Prostate gland (tissue), 2 donors: ENCODE measurements at places on chromosomes 2 and 18. TPM values are rescaled to one million over a fixed set of nuclear protein-coding genes. Genes with fewer than 3 reads are reported as not detected.

SLC4A5 gene
- 6.2 TPM for total RNA-seq

IL36B gene
- not detected for total RNA-seq

IL37 gene
- 1.4 TPM for total RNA-seq

POTEC gene
- not detected for total RNA-seq

CXCR1 gene
- total RNA-seq = not detected

ANKRD30BL gene
- total RNA-seq = 3.0 TPM

RNF144A gene
- 27.9 TPM for total RNA-seq

CNNM4 gene
- total RNA-seq = 9.2 TPM

POTEJ gene
- total RNA-seq = 16.7 TPM

TPGS2 gene
- 128 TPM for total RNA-seq

PXDN gene
- 29.5 TPM for total RNA-seq

TEX51 gene
- total RNA-seq = not detected

NEURL3 gene
- total RNA-seq = 28.9 TPM

PLCL1 gene
- 6.7 TPM for total RNA-seq

CFC1 gene
- 6.6 TPM for total RNA-seq

ECEL1 gene
- total RNA-seq = 15.3 TPM

ATP6V1B1 gene
- total RNA-seq = 1.2 TPM

ANKRD44 gene
- total RNA-seq = 11.2 TPM

DNAH6 gene
- total RNA-seq = 4.9 TPM

ZNF396 gene
- total RNA-seq = 3.9 TPM

SPATA3 gene
- total RNA-seq = not detected

LIMS4 gene
- not detected for total RNA-seq

ALPP gene
- 0.97 TPM for total RNA-seq

DSEL gene
- total RNA-seq = 5.7 TPM

PSMG2 gene
- 78.6 TPM for total RNA-seq

INHBB gene
- total RNA-seq = 35.9 TPM

YPEL5 gene
- 81.8 TPM for total RNA-seq

GAL3ST2 gene
- total RNA-seq = not detected

FEV gene
- 25.9 TPM for total RNA-seq

RBBP8 gene
- total RNA-seq = 44.6 TPM

MAB21L4 gene
- 3.5 TPM for total RNA-seq

SLC5A7 gene
- not detected for total RNA-seq

GREB1 gene
- total RNA-seq = 392 TPM

STAT4 gene
- total RNA-seq = 0.41 TPM

ZDBF2 gene
- total RNA-seq = 8.1 TPM

CD302 gene
- total RNA-seq = 40.4 TPM

RUFY4 gene
- total RNA-seq = 0.11 TPM

REG3G gene
- 52.0 TPM for total RNA-seq

NT5DC4 gene
- total RNA-seq = not detected

ITGAV gene
- total RNA-seq = 84.8 TPM

PSMD14 gene
- total RNA-seq = 43.1 TPM

MC4R gene
- total RNA-seq = not detected

SERPINB4 gene
- 1.1 TPM for total RNA-seq

KCNG2 gene
- 3.7 TPM for total RNA-seq

HOXD1 gene
- total RNA-seq = 6.1 TPM

CIB4 gene
- not detected for total RNA-seq

ACADL gene
- 54.0 TPM for total RNA-seq

CLIP4 gene
- 30.3 TPM for total RNA-seq

IL18R1 gene
- 1.5 TPM for total RNA-seq

RTKN gene
- total RNA-seq = 26.0 TPM

TXNDC2 gene
- total RNA-seq = 3.6 TPM

SAG gene
- 0.45 TPM for total RNA-seq
